Fibroblast of skin of abdomen (primary cell): ENCODE measurements at places on chromosomes 1 and 21.

- DNase-seq, result peak; percentile 92
Observed at GRCh38 chr1:64136752-64137411, 66.5 kb upstream of the UBE2U start.

DNA sequence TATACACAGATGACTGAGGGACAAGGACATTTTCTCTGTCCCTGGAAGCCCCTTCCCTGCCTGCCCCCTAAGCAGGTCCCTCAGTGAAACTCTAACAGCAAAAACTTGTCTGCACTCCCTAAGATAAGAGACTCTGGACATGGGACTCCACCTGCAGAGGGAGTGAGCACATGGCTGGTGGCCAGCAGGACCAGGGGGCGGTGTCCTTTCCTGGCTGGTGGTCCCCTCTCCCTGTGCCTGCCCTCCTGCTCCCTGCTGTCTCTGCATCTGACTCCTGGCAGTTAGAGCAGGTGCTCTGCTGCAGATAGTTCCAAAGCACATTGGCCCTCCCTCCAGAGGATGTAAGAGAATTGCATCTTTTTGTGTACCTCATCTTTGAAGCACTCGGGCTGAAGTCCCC, 215.5 kb downstream of the GRIK3 start:
- no peak for DNase-seq

- peak; percentile 59 for DNase-seq
Observed at GRCh38 chr21:39094847-39095579, 88.2 kb downstream of the PSMG1 start.

DNA sequence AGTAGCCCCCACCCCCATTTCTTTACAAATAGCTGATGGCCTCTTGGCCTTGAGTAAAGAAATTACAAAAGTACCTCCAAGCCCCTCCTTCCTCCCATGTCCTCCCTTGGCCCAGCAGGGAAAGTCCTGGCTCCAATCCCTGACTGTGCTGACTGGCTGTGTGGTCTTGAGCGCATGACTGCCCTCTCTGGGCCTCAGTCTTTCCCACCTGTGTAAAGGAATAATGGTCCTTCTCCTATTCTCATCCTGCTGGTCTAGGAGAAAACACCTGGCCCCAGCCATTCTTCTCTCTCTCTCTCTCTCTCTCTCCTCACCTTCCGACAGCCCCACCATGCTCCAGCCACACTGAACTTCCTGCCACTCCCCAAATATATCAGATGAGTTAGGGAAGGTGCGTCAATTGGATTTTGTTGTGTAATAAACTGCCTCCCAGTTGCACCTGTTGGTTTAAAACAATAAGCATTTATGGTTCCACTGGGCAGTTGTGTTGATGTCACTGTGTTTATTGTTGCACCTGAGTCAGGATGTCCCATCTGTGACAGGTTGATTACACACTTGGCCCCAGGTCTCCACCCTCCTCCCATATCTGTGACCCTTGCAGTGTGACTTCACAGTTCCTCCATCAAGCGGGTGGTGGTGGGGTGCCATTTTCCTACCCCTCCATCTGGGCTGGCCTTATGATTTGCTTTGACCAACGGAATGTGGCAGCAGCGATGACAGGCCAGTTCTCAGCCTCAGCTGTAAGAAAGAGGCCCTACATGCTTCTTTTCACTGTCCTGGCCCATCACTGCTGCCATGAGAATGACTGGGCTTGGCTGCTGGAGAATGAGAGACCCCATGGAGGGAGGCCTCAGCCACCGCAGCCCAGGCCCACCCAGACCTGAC, 22.3 kb upstream of the LRP8 start:
- DNase-seq, result no peak

DNA sequence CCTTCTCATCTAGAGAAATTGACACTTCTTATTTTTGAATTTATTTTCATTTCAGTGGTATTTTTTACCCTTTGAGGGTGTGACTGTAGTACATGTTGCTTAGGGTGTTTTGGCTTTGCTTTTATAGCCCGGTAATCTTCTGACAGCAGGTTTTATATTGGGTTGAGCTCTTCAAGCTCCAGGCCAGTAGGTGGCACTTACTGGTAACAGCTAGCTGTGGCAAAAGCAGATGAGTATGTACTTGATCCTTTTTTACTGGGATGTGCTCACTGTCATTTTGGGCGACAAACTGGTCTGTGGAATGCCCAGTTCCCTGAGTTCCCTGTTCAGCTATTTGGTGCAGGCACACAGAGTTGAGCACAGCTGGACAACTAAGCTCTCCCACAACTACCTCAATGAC, 916.2 kb upstream of the B3GALT2 start:
- DNase-seq, result peak; percentile 9

- no peak for DNase-seq
Observed at GRCh38 chr1:183912265-183912886, 107.5 kb downstream of the RGL1 start.

GRCh38 chr1:212238552-212238951, 46.7 kb upstream of the PPP2R5A start:
- DNase-seq, result no peak

- DNase-seq, result no peak
Observed at GRCh38 chr1:184773762-184774320, 19.2 kb upstream of the EDEM3 start.

GRCh38 chr1:24514946-24515345, 12.3 kb downstream of the RCAN3 start:
- DNase-seq, result no peak

- no peak for DNase-seq
Observed at GRCh38 chr21:46124926-46125845, 27.3 kb downstream of the COL6A2 start.

- no peak for DNase-seq
Observed at GRCh38 chr1:51303751-51304251, 26.6 kb downstream of the TTC39A start.

- no peak for DNase-seq
Observed at GRCh38 chr1:54103414-54103813, 49.4 kb downstream of the CDCP2 start.

DNA sequence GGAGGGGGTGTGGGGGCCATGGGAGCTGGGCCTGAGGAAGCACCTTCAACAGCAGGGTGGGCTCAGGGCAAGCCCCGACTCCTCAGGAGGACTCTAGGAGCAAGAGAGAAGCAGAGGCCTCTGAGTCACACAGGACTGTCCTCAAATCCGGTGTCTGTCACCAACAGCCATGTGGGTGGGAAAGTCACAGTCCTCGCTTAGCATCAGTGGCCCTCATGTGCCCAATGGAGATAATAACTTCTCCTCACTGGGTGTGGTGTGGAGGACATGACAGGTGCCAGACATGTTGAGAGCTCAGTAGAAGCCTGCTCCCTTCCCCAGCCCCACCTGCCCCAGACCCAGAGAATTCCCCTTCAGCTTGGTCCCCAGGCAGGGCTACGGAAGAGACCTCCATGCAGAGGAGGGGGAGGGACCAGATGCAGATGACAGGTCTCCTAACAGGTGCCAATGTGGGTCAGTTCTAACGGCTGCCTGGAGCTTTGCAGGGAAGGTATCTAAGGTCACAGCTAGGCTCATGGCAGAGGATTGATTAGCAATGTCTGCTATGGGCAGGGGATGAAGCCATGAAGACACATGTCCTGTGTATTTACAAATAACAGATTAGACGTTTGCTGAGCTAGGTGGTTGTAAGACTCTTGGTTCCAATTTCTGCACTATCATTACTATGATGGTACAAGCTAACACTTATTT, 30.2 kb downstream of the TTC39A start:
- DNase-seq, result no peak

DNA sequence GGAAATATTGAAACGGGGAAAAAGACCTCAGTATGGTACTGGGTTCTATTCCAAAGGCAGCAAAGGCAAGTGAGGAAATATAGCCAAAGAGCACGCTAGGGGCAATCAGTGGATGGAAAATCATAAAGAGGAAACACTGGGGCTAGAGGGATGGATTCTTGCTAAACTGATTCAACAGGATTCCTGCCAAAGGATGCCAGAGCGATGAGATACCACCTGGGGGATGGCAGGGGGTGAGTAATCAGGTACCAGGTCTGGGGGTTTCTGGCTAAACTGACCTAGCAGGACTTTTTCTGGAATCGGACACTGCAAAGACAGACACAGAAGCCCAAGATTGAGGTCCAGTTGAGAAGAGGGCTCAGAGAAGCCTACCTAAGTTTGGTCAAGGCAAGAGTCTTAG, 6.7 kb downstream of the CHI3L2 start:
- peak; percentile 10 for DNase-seq

DNA sequence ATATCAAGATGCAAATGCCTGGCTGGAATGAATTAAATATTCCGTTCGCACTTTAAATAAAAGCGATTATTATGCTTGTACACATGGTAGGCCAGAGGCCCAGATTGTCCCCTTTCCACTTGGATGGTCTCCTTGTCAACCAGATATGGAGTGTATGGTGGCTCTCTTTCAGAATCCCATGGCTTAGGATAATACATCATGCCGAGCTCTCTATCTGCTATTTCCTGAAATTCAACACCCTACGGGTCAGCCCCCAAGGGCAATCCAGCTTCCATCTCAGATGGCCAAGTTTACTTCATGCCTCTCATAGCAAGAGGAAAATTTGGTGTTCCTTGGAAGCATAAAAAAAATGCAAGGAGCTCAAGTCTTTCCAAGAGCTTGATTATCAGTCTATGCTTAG, 25.4 kb upstream of the FMO1 start:
- peak; percentile 5 for DNase-seq

- no peak for DNase-seq
Observed at GRCh38 chr1:118082984-118083383, 102.0 kb downstream of the SPAG17 start.

DNA sequence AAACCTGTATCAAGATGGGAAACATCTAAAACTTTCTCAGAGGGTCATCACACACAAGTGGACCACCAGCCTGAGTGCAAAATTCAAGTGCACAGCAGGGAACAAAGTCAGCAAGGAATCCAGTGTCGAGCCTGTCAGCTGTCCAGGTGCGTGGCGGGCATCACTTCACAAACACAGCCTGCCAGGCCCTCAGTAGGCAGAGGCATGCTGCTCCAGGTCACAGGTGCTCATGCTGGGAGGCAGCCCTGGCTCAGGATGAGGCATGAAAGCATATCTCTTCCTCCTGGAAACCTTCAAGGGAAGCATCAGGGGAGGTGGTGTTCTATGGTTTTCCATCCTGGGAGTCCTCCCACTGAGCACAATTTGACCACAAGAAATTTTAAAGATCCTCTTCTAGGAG, 6.3 kb downstream of the CD2 start:
- no peak for DNase-seq

DNA sequence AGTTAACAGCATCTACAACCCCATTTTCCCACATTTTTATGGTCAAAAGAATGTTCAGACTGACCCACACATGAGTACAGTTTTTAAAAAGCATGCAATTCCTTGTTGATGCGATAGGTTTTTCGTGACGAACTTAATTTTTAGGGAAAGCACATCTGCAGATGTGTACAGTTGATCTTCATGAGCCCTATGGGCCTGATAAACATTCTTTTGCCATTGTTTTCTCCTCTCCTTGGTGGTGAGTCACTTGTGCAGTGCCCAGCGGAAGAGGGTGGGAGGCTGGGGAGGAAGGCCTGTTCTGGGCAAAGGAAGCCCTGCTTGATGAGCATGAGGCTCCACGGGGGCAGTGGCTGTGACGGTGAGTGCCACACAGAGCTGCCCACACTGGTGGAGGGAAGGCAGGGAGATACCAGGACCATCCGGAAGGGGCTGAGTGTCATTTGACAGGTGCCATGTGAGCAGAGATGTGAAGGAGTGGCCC, 5.3 kb downstream of the ARF1 start:
- peak; percentile 38 for DNase-seq
